ENCODE measurements at places on chromosomes 5 and 9.

DNA sequence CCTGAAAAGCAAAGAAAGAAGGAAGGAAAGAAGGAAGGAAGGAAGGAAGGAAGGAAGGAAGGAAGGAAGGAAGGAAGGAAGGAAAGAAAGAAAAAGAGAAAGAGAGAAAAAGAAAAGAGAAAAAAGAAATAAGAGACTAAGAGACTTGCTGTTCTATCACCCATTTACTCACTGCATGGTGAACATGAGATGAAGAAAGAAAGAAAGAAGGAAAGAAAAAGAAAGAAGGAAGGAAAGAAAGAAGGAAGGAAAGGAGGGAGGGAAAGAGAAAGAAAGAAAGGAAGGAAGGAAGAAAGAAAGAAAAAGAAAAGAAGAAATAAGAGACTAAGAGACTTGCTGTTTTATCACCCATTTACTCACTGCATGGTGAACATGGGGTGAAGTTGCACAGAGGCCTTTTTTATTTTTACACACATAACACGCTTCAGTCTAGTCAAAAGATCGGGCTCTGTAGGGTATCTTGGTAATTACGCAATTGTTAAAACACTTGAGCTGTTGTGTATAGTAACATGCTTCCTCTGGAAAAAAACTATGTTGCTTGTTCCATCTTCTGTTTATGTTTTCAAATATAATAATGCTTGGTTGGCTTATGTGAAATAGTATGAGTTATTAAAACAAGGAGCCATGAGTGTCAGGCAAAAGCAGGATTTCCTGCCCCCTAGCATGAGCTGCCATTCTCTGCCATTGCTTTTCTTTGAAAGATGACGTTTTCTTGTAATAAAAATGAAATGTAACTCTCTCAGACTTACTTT, 119.3 kb upstream of the ZNF608 start:
- no peak for DNase-seq

DNA sequence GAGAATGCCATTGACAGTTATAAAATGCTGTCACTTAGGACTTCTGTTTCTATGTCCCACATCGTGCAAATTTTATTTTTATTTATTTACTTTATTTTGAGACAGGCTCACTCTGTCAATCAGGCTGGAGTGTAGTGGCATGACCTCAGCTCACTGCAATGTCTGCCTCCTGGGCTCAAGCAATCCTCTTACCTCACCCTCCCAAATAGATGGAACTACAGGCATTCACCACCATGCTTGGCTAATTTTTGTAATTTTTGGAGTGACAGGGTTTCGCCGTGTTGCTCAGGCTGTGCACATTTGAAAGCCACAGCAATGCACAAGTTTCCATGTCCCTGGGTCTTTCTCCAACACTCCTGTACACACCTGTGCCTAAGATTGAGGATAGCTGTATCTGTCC, 51.8 kb downstream of the ADAMTS16 start:
- no peak for DNase-seq

GRCh38 chr9:116288658-116289057, 135.1 kb downstream of the PAPPA start:
- no peak for DNase-seq

DNA sequence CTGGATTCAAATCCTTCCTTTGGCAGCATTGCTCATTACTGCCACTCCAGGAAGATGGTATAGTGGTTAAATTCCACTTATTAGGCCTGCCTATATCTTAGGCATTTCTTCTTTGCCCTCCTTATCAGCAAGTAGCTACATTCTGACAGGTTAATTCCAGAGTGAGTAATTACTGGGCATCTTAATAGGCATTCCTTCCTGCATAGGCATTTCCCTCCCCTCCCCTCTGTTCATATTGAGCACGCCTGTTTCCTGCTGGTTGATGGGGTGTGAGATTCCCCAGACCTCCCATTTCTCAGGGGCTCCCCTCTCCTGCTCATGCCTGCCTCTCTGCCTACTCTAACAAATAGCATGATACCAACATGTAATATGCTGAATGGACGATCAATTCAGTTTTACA, 305.9 kb downstream of the CYLC2 start:
- DNase-seq: no peak

GRCh38 chr9:136544964-136545691, 720 bp downstream of the NOTCH1 start:
- DNase-seq: no peak

DNA sequence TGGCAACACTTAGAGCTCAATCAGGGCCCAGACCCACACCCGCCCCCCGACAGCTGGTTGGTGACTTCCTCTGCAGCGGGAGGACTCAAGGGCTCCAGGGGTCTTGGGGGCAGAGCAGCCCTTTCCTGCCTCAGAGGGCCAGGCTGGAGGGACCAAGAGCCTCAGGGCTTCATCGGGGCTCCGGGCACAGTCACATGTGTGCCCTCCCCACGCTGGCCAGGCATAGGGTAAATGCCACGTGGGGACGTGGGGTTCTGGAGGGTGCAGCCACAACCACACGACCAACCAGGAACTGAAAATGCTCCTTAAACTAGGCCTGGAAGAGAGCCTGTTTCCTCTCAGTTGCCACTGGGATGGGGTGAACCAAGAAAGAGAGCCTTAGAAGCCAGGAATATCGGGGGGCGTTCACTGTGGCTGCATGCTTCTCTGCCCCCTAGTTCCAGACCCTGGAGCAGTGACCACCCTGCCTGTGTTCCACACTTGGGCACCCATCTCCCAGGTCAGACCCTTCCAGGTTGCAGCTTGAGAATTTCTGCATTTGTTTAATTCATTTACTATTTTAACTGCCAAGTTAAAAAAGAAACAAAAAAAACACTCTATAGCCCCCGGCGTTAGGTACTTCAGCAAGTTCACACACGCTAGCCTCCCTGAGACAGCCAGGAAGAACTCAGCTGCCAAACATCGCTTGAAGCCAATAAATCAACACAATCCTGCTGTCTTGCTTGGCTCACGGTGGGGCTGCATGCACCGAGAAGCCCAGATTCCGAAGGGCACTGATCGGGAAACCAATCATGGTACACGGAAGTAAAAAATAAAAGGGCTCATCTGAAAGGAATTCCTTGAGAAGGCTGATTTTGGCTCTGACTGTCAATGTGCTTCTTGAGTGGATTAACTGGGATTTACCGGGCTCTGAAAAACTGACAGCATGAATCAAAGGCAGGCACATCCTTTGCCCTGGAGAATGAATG, 56.1 kb upstream of the PHYKPL start:
- no peak for DNase-seq

DNA sequence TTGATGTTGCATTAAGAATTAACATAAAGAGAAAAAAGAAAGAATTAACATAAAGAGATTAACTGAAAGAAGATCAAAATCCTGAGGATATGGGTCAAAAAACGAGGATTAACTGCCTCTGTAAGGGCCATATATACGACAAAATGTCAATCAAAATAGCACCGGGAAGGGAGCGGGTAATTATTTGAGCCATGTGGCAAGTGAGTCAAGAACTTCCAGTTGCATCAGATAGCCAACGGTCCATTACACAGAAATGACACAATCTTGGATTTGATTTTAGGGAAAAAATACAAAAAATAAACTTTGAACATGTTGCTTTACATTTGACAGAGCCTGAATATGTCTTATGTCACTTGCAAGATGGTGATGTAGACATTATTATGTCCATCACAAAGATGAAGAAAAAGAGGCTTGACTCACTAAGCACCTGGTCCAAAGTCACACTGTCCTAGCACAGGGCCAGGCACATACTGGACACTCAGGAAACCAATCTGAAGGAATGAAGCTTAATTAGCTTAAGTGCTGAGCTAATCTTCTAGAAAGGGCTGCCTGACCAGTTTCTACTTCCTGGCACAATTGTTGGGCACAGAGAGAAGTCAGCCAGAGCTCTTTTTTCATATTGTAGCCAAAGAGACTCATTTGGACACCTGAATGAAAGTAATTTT, 273.2 kb upstream of the PAPPA start:
- DNase-seq: no peak

GRCh38 chr5:160938532-160938931, 86.5 kb upstream of the ATP10B start:
- no peak for DNase-seq

GRCh38 chr9:136079916-136080246, 15.2 kb downstream of the NACC2 start:
- no peak for DNase-seq

- no peak for DNase-seq
Observed at GRCh38 chr9:8560560-8561525, 761.3 kb upstream of the DMAC1 start.

- DNase-seq: no peak
Observed at GRCh38 chr5:96642281-96642640, 19.9 kb upstream of the CAST start.

GRCh38 chr9:23826120-23826629, at the start of gene ELAVL2:
Gene ELAVL2, minus strand, starts transcription at chr9:23826240. Its CDS starts 64,006 bp downstream, at chr9:23762234.
- DNase-seq: peak; percentile 84

- DNase-seq: no peak
Observed at GRCh38 chr5:38831909-38832308, 13.9 kb upstream of the OSMR start.

DNA sequence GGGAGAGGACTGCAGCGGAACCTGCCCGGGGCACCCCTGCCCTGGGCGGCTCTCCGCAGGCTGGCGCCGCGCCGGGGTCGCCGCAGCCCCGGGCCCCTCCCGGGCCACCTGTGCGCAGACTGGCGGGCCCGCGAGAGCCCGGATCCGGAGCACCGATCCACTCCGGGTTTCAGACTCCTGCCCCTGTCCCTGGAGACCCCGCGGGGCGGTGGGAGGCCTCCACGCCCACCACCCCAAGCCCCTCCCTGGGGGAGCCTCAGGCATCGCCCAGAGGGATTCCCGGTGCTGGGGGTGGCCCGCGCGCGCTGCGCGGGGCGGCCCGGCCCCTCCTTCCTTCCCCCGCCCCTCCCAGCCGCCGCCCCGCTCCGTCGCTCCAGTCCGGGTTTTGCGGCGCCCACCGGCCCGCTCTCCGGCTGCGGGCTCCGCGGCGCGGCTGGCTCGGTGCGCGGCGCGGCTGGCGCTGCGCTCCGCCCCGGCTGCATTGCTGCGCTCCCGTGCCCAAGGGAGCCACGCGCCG, at the start of gene UNC5A:
UNC5A (plus strand) TSS at position 479 of the 517 bp plus-strand sequence. CDS start 192 bp downstream, outside the sequence.
- no peak for DNase-seq

- DNase-seq: peak; percentile 88
Observed at GRCh38 chr5:16568875-16569580, 47.8 kb downstream of the RETREG1 start.

DNA sequence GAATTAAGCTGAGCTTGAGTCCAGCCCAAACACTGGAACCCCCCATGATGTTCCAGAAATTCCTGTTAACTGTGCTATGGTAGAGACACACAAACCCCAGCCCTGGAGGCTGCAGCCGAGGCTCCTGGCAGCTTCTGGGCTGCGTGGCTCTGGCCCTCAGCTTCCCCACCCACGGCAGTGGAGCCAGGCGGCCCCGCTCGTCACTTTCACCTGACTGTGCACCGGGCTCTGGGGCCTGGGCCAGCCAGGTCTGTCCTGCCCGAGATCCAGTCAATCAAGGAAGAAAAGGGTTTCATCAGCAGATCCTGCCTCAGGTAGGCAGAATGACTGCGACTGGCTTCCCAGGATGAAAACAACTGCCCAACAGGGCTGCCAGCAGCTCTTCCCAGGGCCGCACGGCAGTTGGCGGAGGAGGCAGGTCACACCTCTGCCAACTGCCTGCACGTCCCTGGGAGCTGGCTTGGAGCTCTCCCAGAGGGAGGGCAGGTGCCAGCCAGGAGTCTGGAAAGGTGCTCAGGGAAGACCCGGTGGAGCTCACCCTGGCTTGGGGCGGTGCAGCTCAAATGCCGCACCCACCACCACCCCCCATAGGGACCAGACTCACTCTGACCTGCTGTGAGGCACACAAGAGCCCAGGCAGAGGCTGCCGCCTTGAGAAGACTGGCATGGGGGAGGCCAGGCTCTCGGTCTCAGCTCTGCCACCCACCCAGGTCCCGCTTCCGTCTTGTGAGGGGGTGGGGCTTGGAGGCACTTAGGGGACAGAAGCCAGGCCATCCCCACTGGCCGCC, 20.7 kb downstream of the BRD3 start:
- no peak for DNase-seq

- no peak for DNase-seq
Observed at GRCh38 chr9:106893088-106893487, 30.1 kb downstream of the ZNF462 start.

GRCh38 chr5:133273661-133274596, 222.1 kb downstream of the HSPA4 start:
- DNase-seq: peak; percentile 26

- DNase-seq: no peak
Observed at GRCh38 chr9:98708933-98709911, at the start of gene GABBR2. Gene GABBR2, minus strand, starts transcription at chr9:98708935. Its CDS starts 198 bp downstream, at chr9:98708737.

GRCh38 chr5:161566081-161566480, 19.6 kb upstream of the GABRB2 start:
- no peak for DNase-seq

Measured in hypothalamus (tissue), 51 donors.